Activated effector memory CD4-positive, alpha-beta T cell treated with anti-CD3 and anti-CD28 coated beads, Interleukin-2, amount 50 U/mL, for 16 hours (primary cell): ENCODE measurements at places on chromosomes 12 and 14.

GRCh38 chr12:108822497-108823205 is 34.7 kb downstream of the SSH1 start:
- DNase-seq: no peak

- DNase-seq: no peak
These were observed 85.1 kb upstream of the CCDC198 start for GRCh38 chr14:57578801-57579200.

- DNase-seq: no peak
These were observed 86.6 kb downstream of the KITLG start for GRCh38 chr12:88493636-88494035.

GRCh38 chr14:65496178-65496993 is 83.9 kb downstream of the FUT8 start:
- DNase-seq: no peak

GRCh38 chr14:61104358-61104757 is 123.3 kb downstream of the SLC38A6 start:
- no peak for DNase-seq

DNA sequence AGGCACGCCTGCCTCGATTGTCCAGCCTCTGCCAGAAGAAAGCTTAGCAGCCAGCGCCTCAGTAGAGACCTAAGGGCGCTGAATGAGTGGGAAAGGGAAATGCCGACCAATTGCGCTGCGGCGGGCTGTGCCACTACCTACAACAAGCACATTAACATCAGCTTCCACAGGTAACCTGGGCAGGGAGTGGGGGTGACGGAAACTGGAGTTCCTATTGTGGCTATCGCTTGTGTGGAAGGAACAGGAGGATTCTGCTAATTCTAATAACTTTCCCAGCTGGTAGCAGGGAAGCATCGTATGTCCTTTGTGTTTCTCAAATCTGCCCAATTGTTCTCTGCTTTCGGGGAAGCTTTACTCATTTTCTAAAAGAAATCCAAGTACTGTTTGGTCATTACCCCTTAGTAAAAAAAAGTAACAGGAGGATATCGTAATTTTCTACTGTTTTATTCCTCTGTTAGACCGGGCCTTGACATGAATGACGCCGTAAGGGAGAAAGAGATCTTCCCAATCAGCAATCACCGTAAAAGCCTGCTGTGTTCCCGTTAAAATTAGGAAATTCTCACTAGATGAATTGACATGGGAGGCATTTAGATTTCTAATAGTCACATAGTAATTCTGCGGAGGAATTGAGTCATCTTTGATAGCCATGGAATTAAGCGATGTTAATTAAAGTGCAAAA is 449 bp downstream of the THAP2 start:
- DNase-seq: no peak

DNA sequence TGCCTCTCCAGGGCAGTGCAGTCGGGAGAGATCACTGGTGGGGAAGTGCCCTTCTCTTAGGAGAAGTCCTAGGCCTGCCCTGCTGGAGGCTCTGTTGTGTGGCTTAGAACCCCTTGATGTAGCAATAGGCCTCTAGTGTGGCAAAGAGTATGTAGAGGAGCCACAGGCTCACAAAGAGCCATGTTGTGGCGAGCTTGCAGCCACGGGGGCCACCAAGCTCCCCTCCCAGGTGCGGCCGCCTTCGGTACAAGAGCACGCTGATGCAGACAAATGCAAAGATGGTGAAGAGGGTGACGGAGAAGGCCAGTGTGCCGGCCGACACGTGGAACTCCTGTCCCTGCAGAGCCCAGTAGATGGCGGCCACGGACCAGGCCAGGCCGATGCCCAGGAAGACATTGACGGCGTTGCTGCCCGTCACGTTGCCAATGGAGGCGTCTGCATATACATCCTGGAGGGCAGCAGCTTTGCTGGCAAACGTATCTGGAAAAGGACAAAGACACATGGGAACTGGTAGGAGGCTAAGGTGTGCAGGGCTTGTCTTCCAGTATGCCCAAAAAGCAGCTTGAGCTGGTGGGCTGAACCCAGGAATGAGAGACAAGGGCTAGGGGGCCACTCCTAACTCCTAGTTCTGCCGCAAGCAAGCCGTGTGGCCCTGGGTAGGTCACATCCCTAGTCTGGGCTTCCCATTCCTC is 142.8 kb downstream of the SLC8A3 start:
- DNase-seq: no peak

DNA sequence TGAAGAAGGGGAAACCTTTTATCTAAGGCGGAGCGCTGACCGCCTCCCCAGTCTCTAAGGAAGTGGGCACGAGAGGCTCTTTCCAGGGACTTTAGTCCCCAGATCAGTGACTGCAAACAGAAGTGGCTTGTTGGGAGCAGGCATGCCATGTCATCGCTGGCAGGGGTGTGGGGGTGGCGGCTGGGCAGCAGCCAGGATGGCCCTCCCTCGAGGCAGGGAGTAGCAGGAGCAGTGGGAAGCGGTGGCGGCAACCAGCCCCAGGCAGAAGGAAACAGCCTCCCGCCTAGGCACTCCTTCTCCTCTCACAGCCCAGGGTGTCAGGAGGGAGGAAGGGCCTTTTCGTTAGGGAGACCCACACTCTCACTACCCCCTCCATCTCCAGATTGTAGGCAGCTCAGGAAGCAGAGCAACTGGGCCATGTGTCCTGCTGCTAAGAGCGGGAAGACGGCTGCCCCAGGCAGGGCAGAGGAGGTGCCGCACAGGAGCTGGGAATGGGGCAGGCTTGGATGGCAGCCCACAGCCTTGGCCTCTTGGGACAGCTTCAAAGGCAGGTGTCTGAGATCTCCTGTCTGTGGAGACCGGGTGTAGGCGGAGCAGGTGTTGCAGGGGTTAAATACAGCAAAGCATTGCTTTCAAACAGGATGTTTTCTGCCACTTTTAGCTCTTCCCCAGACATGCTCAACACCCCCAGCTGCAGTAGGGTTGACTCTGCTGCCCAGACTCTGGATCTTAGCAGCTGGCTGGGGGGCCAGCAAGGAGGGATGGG is 21.8 kb downstream of the VDR start:
- DNase-seq: peak; percentile 74

DNA sequence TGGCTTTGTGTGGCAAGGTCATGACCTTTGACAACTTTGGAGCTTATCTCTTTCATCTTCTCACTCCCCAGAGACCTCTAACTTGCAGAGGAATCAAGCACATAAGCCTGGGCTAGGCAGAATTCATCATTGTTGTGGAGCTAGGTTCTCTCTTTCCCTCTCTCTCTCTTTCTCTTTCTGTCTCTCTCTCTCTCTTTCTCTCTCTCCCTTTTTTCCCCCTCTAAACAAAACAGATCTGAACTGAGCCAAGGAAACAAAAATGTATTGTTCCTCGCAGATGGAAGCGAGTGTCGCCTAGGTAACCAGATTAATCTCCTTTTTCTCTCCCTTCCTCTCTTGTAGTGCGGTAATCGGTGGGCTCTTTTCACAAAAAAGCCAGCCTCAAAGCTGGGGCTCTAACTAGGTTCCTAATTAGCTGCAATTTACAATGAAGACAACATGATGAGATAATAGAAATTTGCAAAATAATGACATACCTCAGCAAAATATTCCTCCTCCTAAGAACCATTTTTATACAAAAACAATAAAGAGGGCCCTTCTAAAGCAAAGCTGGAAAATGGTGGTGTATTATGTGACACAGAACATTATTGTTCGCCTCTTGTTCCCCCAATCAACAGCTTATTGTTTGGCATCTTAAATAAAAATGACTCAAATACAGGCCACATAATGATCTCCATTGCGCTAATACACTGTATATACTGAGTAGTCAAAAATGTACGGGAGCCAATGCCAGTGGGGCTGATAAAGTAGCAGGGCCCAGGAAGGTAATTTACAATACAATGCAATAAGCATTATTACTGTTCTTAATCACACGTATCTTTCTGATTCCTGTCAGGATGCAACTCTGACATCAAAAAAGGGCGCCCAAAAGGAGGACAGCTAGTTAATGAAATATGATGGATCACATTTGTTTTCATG is 65.7 kb upstream of the SOX5 start:
- DNase-seq: no peak
